ENCODE measurements at places on chromosomes 16 and 17.

GRCh38 chr16:1533443-1533951, at the start of gene TMEM204:
Gene TMEM204, plus strand, starts transcription at chr16:1533666. Its CDS starts 610 bp downstream, at chr16:1534276.
- DNase-seq: no peak

- DNase-seq: no peak
These were observed 25.5 kb downstream of the FOXK2 start for GRCh38 chr17:82545071-82545462.

- no peak for DNase-seq
These were observed 17.5 kb downstream of the RAB11FIP3 start for GRCh38 chr16:442976-443375.

DNA sequence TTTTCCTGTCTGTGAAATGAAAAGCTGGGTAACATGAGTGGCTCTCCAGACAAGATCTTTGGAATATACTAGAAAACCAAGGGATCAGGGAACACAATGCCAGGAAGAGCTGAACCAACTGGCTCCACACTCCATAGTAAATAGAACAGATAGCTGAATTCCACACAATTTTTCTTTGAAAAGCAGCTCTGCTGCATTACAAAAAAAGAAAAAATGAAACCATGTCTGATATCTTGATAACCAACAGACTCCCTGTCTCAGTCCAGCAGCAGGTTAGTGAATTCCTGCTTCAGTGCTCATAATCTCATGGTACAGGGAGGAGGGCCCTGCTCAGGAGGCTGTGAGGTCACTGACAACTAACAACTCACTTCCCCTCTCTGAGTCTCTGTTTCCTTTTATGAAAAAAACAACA, 97.1 kb downstream of the CDH11 start:
- DNase-seq: no peak

GRCh38 chr16:87838643-87839541, 30.4 kb downstream of the SLC7A5 start:
- DNase-seq: no peak

GRCh38 chr16:9900576-9900975, 281.7 kb downstream of the GRIN2A start:
- no peak for DNase-seq

GRCh38 chr16:10390867-10391266, 5.0 kb downstream of the ATF7IP2 start:
- DNase-seq: no peak

GRCh38 chr16:56994311-56994710, 5.0 kb downstream of the NLRC5 start:
- DNase-seq: no peak

- DNase-seq: no peak
These were observed 7.2 kb upstream of the CD68 start for GRCh38 chr17:7572338-7572587.

GRCh38 chr17:81204578-81204977, 18.2 kb downstream of the CEP131 start:
- DNase-seq: no peak

DNA sequence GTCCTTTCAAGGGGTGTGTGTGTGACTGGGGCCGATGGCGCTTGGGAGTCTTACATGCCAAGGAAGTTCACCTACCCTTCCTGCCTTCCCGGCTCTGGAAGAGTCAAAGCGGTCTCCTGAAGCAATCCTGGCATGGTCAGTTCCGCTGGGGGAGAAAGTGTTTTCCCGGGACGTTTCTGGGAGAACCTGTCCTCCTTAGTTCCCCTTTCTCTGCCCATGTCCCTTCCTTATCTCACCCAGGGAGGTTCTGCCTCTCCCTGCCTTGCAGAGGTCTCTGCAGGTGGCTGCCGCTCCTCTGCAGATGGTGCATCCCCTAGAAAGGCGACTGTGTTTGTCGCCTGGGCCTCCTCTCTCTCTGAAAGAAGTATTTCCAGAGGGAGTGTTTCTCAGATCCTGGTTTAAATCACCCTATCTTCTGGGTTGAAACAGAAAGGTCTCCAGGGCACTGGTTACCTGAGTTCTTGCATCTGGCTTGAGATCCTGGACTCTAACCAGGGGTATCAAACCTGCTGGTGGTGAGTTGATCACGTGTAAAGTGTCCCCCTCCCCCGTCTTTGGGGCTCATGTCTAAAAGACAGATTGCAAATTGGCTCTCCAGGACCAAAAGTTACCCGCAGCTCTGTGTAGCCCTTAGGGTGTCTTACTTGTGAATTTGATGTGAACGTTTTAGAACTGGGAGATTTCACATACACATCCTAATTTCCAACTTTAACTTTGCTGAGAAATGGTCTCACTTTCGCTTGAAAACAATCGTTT, 1.9 kb downstream of the PRKCB start:
- no peak for DNase-seq

DNA sequence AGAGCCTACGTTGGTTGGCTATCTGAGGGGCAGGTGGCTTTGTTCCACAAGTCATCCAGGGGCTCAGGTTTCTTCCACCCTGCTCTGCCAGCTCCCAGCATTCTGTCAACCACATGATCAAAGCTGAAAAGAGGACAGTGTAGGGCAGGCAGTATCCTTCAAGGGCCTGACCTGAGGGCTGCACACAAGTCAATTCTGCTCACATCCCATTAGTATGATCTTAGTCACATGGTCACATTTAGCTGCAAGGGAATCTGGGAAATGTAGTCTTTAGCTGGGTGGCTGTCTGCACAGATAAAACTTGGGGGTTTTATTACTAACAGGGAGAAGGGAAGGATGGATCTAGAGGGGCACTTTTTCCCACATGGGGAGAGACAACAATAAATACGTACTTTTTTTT, 97.3 kb downstream of the SALL1 start:
- no peak for DNase-seq

DNA sequence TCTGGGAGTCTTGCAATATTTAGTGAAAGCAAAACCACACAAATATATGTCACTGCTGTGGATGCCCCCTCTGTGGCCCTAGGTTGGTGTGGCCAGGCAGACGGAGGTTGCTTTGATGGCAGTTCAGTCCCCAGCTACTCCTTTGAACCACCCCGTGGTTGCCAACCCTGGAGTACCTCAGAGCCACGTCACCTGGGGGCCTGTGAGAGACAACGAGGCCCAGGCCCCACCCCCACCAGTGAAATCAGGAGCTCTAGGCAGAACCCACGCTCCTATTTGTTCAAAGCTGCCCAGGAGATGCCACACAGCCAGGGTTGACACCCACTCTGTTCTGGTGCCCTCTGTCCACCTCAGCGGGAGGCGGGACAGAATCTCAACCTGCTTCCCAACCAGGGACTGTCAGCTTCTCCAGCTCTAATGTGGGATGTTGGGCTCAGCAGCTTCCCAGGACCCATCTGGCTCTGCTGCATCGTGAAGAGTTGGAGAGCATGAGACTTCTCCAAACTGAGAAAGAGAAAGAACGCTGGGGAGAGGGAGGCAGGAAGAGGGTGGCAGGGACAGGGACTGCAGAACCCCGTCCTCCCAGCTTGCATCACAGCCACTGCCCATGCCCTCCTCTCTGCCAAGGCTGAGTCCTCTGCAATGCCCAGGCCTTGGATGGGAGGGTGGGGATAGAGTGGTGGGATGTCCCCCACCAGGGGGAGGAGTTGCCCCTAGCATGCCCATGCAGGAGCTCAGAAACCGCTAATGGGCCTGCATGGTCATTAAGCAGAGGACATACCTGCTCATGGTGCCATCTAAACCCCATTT, 81.8 kb downstream of the C16orf78 start:
- DNase-seq: no peak

DNA sequence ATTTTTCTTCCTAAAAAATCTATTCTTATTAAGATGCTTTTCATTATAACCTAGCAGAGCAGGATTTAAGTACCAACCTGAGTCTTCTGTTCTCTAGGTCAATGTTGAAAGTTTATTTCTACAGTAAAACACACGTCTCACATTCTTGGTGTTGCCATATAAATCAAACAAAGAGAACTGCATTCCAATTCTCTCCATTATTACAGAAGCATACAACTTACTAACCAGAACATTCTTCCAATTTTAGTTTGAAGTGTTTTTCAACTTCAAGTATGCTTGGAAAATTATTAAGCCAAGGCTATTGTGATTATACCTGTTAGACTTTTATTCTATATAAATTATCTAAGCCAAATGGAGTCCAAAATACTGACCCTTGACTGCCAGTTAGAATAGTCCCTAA, 110.4 kb upstream of the PMFBP1 start:
- no peak for DNase-seq

GRCh38 chr17:49029801-49030200, 32.6 kb downstream of the IGF2BP1 start:
- no peak for DNase-seq

GRCh38 chr17:44786551-44787081, 27.8 kb downstream of the ADAM11 start:
- DNase-seq: no peak

DNA sequence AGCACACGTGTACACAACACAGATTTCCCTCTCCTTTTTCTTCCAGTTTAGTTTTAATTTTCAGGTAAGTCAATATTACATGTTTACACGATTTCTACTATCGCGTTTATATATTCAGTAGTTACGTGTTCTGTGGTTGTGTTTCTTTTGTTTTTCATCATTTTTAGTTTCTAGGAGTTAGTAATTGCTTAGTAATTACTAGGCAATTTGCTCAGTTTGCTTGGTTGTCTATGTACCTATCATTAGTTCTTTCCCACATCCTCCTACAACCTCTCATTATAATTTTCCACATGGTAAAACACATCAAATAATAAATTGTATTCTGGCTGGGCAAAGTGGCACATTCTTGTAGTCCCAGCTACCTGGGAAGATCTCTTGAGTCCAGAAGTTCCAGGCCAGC, 24.6 kb upstream of the GUCY2D start:
- no peak for DNase-seq

- no peak for DNase-seq
These were observed 1.5 kb downstream of the PDF start for GRCh38 chr16:69328854-69329316.

- no peak for DNase-seq
These were observed 15.7 kb upstream of the CBX8 start for GRCh38 chr17:79812353-79813258.

- DNase-seq: no peak
These were observed 18.5 kb upstream of the SP2 start for GRCh38 chr17:47877368-47878034.

DNA sequence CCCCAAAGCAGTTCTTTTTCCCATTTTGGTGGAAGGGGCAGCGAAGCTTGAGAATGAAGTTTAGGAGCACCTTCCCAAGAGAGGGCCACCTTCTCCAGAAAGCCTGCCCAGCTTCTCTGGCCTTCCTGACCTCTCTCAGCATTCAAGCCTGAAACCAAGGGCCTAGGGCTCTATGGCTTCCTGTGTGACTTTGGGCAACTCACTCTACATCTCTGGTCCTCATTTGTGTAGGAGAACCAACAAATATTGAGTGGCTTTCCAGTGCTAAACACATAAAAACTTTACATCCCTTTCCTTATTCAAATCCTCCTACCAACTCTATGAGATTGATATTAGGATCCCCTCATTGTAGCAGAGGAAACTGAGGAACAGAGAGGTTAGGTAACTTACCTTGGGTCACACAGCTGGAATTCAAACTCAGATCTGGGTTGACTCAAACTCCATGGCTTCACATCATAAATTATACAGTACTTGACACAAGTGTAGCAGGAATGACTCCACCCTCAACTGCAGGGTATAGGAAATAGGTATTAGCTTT, 32.0 kb upstream of the MYO18A start:
- DNase-seq: no peak

GRCh38 chr16:13100970-13101369, 199.6 kb downstream of the SHISA9 start:
- DNase-seq: no peak

DNA sequence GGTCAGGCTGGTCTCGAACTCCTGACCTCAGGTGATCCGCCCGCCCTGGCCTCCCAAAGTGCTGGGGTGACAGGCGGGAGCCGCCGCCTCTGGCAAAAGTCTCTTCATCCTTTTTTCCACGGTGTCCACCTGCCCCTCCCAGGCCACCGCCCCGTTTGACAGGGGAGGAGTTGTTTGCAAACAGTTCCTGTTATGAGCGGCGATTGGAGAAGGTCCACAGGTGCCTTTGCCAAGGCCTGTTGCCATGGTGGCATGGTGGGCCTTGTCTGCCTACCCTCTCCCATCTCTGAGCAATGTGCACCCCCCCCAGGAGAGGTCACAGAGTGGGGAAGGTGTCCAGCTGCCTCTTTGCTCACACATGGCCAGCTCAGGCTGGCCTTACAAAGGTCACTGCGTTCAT, 16.0 kb upstream of the RAP1GAP2 start:
- DNase-seq: no peak

- no peak for DNase-seq
These were observed 25.7 kb downstream of the CHD9 start for GRCh38 chr16:53080345-53081031.

GRCh38 chr16:54590836-54591235, 304.2 kb upstream of the IRX3 start:
- DNase-seq: no peak

DNA sequence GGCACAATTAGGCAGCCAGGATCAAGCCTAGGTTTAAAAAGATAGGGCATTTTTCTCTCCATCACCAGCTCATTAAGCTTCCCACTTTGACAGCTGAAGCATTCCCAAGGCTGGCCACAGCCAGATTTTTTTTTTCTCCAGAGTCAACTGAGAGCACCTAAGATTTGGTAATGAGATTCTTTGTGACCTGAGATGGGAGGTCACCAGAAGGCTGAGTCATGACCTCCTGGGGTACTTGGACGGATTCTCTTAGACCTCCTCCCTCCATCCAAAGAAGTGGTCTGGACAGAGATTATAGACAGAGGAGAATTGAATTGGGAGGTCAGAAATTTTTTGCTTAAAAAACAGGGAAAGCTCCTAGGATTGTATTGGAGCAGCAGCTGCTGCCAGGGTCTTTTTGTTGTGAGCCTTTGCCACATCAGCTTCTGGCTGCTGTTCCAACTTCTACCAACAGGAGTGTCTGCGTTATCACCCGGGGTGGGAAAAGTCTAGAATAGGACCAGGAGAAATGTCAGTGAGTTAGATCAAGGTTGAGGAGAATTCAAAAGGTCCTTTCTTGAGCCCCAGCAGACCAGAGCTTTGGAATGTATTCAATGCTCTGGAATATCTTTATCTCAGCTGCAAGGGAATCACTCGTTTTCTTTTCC, 221.2 kb upstream of the N4BP1 start:
- DNase-seq: no peak

DNA sequence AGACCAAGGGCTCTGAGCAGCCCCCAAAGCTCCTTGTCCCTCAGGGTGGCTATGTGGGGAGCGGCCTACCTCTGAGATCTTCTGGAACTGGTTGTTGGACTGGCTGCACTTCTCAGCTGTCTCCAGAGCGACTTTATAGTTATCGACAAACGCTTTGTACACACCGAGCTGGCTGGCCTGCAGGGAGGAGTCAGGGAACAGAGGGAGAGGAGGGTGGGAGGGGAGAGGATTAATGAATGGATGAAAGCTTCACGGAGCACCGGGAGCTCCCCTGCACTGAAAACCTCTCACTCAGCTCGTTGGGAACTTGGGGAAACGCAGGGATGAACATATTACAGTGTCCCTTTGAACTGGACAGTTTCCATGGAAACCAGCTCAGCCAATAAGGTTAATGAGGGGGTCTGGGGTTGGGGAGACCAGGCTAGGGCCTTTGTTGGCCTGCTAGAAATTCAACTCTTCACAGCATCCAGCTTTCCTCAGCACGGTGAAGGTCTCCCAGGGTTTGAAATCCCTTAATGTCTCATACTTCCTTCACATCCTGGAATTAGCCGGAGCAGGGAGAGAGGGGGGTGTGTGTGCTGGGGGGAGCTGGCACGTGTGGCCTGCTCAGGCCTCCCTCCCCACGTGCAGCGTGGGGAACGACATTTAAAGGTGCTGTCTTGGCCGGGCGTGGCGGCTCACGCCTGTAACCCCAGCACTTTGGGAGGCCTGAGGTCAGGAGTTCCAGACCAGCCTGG, 86.7 kb downstream of the TIMM22 start:
- no peak for DNase-seq

GRCh38 chr17:44604768-44605485, 47.6 kb downstream of the FZD2 start:
- no peak for DNase-seq

All from cortex of kidney (tissue), 1 donor.